ENCODE measurements at places on chromosomes 4 and X.

DNA sequence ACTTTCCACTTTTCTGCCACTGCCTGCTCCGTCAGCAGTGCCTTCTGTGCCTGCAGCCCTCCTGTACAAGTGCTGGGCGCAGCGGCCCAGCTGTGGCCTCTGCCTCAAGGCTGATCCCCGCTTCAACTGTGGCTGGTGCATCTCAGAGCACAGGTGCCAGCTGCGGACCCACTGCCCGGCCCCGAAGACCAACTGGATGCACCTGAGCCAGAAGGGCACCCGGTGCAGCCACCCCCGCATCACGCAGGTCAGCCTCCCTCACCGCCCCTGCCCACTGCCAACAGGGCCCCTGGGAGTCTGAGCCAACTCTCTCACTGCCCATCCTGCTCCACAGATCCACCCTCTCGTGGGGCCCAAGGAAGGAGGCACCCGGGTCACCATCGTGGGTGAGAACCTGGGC lies 7.5 kb downstream of the PLXNA3 start:
- DNase-seq = no peak

DNA sequence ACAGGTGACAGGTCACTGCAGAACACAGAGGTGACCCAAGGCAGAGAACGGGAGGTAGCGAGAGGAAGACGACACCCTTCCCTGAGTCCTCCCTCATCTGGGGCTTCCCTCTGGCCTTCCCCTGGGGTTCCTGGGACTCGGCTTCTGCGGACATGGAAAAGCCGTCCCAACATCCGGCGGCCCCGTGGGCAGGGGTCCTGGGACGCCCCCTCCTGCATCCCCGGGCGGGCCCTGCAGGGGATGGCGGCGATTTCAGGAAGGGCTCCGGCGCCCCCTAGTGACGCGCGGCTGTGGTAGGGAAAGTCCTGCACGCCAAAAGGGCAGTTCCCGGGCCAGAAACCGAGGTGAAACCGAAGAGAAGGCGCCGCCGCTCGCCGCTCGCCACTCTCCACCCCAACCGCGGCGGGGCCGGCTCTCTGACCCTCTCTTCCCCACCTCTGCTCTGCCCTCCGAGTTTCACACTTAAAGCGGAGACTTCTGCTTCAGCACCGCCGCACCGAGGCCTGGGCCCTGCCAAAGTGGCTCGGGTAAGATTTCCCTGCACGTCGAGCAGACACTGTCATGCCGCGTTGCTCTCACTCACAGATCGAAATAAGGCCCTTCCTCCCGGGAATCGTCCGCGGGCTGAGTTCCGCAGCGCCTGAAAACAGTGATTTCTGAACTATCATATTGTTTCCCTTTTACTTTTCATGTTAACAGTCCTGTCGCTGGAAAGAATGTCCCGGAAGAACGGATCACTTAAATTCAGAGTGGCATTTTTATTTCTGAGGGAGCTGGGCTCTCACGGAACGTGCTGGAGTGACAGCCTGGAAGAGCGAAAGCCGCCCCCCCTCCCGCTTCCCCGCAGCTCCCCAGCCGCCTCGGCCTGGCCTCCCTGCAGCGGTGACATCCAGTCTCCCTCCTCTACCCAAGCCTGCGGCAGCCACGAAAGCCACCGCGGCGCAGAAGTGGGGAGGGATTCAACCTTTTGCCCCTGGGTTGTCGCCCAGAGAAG lies 110.6 kb downstream of the DCTD start:
- peak; percentile 73 for DNase-seq

GRCh38 chrX:111133389-111133788 lies 37.4 kb downstream of the PAK3 start:
- DNase-seq = no peak

- DNase-seq = peak; percentile 27
Observed at GRCh38 chrX:48683411-48683982, at the start of gene WAS. Gene WAS, plus strand, starts transcription at chrX:48683799. Its CDS starts 55 bp downstream, at chrX:48683854.

GRCh38 chr4:8840006-8840793 lies 31.4 kb downstream of the HMX1 start:
- no peak for DNase-seq

- no peak for DNase-seq
Observed at GRCh38 chr4:150079081-150079581, 886 bp downstream of the DCLK2 start.

DNA sequence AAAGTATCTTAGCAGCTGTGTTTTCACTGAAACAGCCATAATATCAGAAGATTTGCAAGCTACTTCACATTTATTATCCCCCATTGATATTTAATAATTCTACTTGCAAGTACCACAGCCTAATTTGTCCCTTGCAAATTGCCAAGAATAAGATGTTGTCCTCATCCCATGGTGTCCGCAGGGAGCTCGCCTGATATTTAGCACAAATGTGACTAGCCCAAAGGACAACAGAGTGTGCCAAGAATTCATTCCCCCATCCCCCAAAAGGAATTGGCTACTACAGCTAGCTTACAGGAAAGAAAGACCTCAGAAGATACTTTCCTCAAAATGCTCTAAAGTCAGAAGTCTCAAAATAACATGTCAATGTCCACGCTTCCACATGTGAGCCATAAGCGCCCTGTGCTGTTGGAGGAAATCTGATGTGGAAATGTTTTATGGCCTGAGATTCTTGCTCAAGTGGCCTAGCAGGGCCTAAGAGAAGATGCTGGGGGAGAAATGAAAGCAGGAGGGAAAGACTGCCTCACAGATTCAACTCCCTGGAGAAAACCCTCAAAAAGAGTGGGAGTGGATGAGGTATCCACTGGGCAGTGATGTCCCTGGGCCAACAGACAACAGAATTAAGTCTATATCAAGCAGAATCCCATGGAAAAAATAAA lies 111.4 kb downstream of the SH3KBP1 start:
- DNase-seq = no peak

- DNase-seq = no peak
Observed at GRCh38 chr4:3712936-3713335, 53.2 kb upstream of the ADRA2C start.

GRCh38 chr4:7981738-7982394 lies 42.2 kb upstream of the AFAP1 start:
- no peak for DNase-seq

All from stimulated activated CD4-positive, alpha-beta T cell treated with anti-CD3 and anti-CD28 coated beads, Interleukin-4, amount 100 ng/mL, for 1 hour (primary cell).